ENCODE measurements at places on chromosomes 5 and 9. TPM values are rescaled to one million over a fixed set of nuclear protein-coding genes. Genes with fewer than 3 reads are reported as not detected.

DNA sequence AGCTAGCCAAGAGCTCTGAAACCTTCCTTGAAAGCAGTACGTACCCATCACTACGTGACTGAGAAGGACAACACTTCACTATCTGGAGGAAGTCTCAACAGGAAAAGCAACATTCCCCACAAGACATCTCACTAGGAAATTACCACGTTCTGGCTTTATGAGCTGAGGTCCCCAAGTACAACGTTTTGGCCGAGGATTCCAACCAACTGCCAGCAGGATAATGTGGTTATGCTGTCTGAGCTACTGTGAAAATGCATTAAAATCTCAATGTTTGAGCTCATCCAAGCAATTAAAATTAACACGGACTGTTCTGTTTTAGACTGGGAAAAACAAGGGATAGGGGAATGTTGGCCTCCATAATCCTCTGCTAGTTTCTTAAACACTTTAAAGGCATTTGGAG, 16.4 kb downstream of the MED27 start:
- no peak for DNase-seq

DNA sequence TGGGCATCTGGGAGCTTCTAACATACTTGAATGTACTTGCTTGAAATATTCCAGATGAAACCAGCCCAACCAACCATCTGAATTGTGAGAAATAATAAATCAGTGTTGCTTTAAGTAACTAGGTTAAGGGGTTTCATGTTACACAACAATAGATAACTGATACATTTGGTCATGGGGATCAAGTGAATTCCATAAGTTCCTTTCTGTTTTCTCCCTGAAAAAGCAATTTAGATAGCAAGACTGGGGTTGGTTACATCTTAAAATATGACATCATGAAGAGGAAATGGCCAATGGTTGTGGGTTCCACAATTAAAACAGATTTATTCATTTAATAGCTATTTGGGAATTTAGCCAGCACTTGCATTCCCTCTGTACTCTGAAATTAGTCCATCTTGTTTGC, 559.7 kb downstream of the TLR4 start:
- no peak for DNase-seq

DNA sequence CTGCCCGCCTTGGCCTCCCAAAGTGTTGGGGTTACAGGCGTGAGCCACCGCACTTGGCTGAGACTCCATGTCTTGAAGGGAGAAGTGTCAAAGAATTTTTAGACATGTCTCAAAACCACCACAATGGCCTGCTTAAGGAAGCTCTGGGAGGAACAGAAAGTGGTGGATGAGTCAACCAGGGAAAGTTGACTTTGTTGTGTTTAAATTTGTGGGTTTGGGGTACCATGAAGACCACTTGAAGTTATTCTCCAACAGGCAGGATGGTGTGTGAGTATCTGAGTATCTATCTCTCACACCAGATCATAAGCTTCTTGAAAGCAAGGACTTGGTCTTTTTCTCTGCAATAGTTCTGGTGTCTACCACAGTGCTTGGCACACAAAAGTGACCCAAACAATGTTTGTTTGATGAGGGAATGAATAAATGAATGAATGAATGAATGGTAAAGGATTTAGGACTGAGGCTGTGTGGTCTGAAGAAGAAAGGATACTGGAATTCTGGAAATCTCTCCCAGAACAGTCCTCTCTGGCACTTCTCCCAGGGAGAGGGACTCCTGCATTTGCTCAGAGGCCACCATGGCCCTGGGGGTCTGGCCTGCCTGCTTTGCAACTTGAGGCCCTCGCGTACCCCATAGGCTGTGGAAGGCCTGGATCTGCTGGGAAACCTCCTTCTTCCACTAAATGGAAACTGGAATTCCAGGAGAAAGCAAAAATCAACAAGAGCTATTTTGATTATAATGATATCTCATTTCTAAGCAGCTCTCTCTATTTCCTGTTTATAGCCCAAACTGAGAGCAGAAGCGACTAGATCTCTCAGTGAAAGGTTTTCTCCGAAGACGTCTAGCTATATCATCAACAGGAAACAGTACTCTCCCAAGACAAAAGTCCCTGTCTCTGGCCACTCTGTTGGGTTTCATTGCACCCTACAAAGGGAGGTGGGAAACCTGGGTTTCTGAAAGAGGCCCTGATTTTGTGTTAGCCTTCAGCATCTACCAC, 187.9 kb downstream of the PALM2AKAP2 start:
- DNase-seq, result peak; percentile 45

DNA sequence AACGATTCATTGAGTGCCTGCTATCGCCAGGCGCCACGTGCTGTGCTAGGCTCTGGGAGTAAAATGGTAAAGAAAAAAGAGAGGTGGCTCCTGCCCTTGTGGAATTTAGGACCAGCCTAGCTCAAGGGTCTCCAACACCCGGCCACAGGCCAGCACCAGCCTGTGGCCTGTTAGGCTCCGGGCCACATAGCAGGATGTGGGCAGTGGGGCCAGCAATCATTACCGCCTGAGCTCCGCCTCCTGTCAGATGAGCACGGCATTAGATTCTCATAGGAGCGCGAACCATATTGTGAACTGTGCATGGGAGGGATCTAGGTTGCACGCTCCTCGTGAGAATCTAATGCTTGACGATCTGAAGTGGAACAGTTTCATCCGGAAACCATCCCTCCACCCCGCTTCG, 1.5 kb downstream of the RMRP start:
- DNase-seq, result no peak

DNA sequence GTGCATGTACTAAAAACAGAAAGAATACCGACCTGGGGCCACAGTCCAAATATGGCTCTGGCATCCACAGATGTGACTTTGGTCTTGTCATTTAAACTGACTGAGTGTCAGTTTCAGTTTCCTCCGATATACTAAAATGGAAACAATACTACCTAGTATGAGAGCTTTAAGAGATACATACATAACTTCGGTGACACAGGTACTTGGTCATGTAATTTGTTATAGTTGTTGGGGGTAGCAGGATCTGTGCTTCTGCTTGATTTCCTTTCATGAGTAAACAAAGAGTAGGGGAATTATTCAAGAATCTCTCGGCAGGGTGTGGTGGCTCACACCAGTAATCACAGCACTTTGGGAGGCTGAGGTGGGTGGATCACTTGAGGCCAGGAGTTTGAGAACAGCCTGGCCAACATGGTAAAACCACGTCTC, 32.1 kb downstream of the MTMR12 start:
- no peak for DNase-seq

- no peak for DNase-seq
Measured at GRCh38 chr5:89350684-89351083, 467.7 kb upstream of the MEF2C start.

Gene PCDHGA4
- not detected for total RNA-seq

DNA sequence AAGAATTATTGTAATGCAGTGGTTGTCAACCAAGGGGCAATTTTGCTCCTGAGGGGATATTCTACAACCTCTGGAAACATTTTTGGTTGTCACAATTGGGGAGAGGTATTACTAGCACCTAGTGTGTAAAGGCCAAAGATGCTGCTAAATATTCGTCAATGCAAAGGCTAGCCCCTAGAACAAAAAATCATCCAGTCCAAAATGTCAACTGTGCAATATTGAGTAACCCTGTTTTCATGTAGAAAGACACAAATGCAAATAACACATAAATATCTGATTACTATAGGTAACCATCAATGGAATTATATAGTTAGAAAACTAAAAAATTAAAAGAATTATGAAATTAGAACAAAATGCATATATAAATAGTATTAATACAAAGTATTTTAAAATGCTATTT, 26.1 kb downstream of the RNF145 start:
- DNase-seq, result no peak

DNA sequence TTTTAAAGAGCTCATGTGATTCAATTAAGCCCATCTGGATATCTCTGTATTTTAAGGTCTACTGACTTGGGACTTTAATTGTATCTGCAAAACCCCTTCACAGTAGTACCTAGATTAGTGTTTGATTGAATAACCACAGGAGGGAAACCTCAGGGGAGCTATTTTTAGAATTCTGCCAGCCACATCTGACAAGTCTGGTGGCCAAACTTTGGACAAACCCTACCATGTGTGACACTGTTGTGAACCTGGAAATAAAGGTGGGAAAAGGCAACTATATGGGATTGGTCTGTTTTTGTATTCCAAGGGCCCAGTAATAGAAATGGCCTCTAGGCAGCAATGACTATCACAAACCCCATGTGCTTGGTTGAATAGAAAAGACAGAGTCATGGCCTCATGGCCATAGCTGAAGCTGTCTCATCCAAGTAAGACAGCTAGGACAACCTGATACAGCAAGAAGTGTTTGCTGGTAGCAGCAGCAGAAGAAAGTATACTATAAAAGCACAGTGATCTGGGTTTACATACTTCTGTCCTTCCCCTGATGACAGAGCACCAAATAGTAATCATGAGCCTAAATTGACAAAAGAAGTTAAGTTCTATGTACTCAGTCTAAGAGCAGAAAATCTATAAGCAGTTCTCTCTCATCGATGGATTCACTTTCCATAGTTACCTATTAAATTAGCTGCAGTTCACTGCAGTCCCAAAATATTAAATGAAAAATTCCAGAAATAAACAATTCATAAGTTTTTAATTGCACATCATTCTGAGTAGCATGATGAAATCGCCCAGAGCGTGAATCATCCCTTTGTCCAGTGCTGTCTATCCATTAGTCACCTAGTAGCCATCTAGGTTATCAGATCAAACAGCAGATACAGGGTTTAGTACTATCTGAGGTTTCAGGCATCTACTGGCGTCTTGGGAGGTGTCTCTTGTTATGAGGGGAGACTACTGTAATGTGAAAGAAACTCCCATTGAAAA, 189.8 kb downstream of the ARHGAP26 start:
- DNase-seq, result no peak

DNA sequence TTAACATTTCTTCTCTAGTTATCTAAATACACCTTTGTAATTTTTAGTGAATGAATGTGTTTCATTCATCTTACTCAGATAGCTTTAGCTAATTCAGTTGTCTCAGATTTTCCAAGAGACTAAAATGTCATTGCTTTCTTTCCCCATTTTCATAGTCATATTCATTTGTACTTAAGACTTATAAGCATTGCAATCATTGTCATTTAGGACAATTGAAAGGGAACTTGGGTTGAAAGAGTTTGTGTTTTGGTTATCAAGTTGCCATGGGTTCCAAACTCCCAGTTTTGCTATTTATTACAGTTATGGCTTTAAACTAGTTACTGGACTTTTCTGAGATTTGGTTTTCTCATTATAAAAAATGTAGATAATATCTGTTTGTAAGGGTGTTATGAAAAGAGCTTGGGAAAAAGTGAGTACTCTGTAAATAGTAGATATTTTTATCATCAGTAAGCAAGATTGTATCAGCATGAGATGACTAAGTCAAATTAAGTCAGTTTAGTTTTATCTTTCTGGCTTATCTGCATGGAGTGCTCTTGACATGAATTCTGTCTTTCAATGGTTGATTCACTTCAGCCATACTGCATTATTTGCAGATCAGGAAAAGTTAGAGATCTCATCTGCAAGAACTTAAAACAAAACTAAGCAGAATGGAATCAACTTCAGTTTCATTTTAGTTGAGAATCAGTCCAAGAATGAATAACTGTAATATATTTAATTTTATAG, 107.5 kb downstream of the PBX3 start:
- DNase-seq, result no peak

- no peak for DNase-seq
Measured at GRCh38 chr5:170648541-170648940, 135.0 kb upstream of the GABRP start.

Gene PCDHB14
- total RNA-seq, result not detected

Gene PCDHGA11
- total RNA-seq, result not detected

Gene ZNF354C
- 6.8 TPM for total RNA-seq

- DNase-seq, result no peak
Measured at GRCh38 chr9:133690081-133690561, 48.0 kb downstream of the SARDH start.

Gene NMUR2
- total RNA-seq, result not detected

DNA sequence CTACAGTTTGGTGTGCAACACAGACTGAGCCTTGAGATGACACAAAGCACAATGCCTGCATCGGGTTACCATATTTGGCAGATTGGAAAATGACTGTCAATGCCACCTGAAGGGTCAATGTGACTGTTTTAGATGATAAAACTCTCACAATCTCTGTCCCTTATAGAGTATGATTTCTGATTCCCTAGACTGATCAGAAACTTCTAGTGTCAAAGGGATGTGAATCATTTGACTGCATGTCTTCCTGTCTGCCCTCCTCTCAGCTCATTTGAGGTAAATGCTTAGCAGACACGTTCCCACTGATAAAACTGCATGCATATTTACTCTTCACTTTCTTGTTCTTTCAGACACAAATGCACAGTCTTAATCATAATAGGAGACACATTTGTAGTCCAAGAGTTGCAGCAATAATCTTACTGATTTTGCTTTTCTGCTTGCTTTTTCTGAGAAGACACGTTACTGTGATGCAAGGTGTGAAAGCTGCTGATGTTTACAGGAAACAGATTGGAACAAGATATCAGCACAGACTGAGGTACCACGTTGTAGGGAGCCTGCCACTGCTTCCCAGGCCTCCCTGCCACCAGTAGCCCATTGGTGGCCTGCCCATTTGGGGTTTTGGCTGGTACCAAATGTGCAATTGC, 77.8 kb downstream of the GCNT4 start:
- peak; percentile 23 for DNase-seq

GRCh38 chr9:32716955-32717543, 66.3 kb upstream of the TMEM215 start:
- DNase-seq, result no peak

DNA sequence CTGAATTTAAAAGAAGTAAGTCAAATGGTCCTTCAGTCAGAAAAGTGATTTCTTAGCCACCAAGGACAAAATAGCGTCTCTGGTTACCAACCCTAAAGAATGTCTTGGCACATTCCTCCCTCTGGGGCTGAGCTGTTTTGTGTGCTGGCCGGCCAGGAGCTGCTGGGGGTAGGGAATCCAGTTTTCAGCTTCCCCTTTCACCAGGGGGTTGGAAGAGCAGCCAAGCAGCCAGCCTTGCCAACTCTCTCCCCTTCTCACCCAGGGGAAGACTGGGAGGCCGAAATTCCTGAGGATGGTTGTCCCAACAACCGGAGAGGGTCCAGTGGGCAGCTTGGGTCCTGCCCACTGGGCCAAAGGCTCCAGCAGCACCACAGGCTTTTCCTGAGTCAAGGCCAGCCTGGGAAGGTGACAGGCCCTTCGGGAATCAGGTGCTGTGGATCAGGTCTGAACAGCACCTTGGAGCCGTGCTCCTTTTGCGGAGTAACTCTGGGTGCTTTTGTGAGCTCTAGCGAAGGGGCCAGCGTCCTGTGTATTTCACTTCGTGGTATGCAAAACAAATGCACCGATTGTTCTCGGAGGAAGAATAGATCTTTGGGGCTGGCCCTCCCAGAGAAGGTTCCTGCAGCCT, 4.2 kb downstream of the WWC1 start:
- no peak for DNase-seq

- no peak for DNase-seq
Measured at GRCh38 chr5:178542455-178542854, 47.7 kb downstream of the COL23A1 start.

Gene TLR4
- 0.16 TPM for total RNA-seq

GRCh38 chr9:110148384-110148783, 59.6 kb downstream of the C9orf152 start:
- DNase-seq, result peak; percentile 85

Data from activated CD8-positive, alpha-beta T cell treated with anti-CD3 and anti-CD28 coated beads, Interleukin-2, amount 10 ng/mL, durations not matched to agents 7 days and 5 days (primary cell).